ENCODE measurements at places on chromosomes 12 and 14. TPM values are rescaled to one million over a fixed set of nuclear protein-coding genes. Genes with fewer than 3 reads are reported as not detected.

DNA sequence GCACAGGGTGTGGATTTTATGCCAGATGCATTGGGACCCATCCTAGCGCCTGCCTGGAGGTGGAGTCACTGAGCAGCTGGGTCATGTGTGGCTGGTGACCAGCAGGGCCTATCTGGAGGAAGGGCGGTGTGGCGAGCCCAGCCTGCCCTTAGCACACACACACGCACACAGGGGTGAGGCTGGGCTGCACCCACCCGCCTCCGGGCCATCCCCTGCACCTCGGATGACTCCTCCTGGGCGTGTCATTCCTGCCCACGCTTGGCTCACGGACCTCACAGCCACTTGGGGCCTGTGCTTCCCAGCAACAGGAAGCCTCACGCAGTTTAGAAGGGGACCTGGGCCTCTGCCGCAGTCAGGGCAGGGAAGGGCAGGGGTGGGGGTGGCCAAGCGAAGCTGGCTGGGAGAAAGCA lies 36.2 kb upstream of the FZD10 start:
- peak; percentile 46 for DNase-seq
- H3K27ac ChIP-seq = no peak overlapping the region
- H3K4me1 ChIP-seq = no peaks in the 10 kb centered on the region
- H3K4me3 ChIP-seq = no peak overlapping the region

Gene YBX3
- total RNA-seq = 561 TPM

GRCh38 chr14:80323038-80323665 lies 111.8 kb upstream of the DIO2 start:
- H3K27me3 ChIP-seq = no peaks in the 10 kb centered on the region
- no peak overlapping the region for H3K4me3 ChIP-seq
- DNase-seq = no peak

Gene PNP
- 5.5 TPM for total RNA-seq

Gene TPPP2
- 0.28 TPM for total RNA-seq

DNA sequence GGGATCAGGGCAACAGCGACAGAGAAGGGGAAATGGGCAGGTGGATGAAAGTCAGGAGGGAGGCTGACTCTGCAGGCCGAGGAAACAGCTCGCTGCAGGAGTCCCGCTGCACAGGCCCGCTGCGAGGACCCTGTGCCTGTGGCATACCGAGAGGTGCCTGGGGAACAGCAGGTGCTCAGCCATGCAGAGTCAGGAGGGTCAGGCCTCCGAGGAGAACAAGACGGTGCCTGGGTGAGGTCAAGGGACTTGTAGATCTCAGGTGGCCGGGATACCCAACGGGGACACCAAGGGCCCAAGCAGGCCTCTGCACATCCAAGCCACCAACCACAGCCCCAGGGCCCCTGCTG lies 67.5 kb downstream of the NCOR2 start:
- no peak overlapping the region for H3K4me3 ChIP-seq
- no peak overlapping the region for H3K27ac ChIP-seq
- DNase-seq = no peak

Gene TMEM117
- 7.1 TPM for total RNA-seq

Gene CABP1
- total RNA-seq = 3.5 TPM

- peak; percentile 97 for DNase-seq
- no peaks in the 10 kb centered on the region for H3K36me3 ChIP-seq
- peak overlapping the region; percentile 96 for H3K27ac ChIP-seq
- H3K27me3 ChIP-seq = no peaks in the 10 kb centered on the region
Measured at GRCh38 chr14:105481886-105482457, 4.7 kb upstream of the CRIP1 start.

Data from heart right ventricle (tissue), 16 donors.